ENCODE measurements at places on chromosomes 2 and 18.

DNA sequence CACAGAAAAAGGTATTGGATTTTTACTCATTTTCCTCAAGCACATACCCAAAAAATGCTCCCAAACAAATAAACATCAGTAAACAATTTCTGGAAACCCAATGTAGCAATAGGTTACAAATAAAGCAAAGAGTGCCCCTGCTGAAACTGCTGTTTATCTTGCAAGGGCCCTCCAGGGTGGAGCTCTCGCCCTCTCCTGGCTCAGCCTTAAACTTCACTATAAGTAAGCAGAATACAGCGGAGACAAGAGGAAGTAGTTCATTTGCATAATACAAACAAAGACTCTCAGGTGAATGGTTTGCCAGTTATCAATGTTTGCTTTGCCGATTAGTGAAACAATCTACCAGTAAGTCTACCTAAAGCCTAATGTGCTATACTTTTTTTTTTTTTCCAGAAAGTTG lies 437.6 kb downstream of the DLGAP1 start:
- no peak for DNase-seq

- DNase-seq, result peak; percentile 86
These were observed 826.5 kb upstream of the PIK3C3 start for GRCh38 chr18:41128545-41128944.

DNA sequence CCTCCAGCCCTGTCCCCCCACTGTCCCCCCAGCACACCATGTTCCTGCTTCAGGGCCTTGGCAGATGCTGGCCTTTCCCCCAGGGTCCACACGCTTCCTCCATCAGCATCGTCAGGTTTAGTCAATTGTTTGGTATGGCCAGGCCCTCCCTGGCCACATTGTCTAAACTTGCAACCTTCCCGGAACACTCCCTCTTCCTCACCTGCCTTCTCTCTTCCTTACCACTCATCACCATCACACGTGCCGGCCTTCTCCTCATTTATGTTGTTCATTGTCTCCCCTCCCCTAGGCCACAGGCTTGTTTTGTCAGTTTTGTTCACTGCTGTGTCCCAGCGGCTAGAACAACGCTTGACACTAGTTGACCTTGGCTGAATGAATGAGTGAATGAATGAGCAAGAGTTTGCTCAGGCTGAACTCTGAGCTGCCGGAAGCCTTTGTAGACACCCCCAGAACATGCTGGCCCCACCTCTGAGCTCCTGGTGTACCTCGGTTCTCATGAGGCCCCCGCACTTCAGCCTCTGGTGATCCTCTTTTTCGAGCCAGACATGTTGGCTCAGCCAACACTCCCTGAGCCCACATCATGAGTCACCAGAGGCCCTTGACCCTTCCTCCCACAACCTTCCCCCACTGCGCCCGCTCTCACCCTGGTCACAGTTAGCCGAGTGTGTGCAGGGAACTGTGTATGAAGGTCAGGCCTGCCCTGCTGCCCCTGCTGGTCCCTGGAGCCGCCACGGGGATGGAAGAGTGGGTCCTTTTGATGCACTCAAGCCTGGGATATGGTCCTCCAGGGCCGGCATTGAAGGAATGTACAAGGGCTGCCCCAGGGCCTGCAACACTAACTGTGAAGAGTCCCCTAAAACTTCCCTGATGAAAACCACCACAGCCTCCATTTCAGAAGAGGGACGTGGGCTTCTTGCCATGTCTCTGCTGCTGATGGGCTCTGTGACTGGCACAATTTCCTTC lies 57.5 kb downstream of the HS1BP3 start:
- DNase-seq, result peak; percentile 96

- DNase-seq, result no peak
These were observed 1.2 kb downstream of the PAX3 start for GRCh38 chr2:222297600-222297935.

GRCh38 chr2:101608408-101609310 lies 88.8 kb upstream of the MAP4K4 start:
- peak; percentile 21 for DNase-seq

DNA sequence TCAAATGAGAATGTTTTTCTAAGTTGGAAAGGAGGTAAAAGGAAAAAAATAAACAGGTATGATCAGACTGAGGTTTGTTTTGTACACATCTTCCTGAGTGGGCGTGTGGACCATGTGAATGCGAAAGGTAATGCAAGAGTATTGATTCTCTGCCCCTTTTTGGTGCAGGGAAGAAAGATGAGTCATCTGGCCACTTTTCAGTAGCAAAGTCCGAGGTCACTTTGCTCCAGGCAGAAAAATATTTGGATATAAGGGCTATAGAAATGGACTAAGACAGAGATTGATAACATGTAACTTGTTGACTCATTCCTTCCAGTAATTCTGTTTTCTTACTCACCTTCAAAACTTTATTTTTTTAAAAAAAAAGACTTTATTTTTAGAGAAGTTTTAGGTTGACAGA lies 130.5 kb downstream of the DSEL start:
- DNase-seq, result peak; percentile 29

GRCh38 chr2:112803691-112804521 lies 19.6 kb upstream of the IL1A start:
- peak; percentile 94 for DNase-seq

DNA sequence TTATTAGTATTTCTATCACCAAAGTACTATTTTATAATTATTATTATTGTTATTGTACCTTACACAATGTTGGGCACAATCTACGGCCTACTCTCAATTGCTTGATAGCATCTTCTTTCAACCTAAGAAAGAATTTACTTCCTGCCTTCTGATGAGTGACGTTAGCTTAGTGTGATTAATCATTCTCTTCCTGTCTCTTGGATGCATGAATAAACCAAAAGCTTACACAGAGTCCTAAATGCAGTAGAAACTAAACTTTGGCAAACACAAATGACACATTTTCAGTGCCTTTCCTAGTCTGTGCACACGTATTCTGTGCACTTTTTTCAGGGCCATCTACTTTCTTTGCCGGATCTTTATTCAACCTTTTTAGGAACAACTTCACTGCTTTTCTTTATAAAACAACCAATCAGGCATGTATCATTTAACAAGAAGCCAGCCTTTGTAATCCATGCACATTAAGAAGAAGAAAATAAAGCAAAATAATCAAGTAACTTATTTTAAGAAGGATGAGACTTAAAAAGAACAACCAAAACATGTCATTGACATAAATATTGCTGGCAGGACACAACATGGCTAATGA lies 19.1 kb downstream of the TRAK2 start:
- peak; percentile 85 for DNase-seq

- no peak for DNase-seq
These were observed 785.5 kb upstream of the RAB6C start for GRCh38 chr2:129193961-129194360.

DNA sequence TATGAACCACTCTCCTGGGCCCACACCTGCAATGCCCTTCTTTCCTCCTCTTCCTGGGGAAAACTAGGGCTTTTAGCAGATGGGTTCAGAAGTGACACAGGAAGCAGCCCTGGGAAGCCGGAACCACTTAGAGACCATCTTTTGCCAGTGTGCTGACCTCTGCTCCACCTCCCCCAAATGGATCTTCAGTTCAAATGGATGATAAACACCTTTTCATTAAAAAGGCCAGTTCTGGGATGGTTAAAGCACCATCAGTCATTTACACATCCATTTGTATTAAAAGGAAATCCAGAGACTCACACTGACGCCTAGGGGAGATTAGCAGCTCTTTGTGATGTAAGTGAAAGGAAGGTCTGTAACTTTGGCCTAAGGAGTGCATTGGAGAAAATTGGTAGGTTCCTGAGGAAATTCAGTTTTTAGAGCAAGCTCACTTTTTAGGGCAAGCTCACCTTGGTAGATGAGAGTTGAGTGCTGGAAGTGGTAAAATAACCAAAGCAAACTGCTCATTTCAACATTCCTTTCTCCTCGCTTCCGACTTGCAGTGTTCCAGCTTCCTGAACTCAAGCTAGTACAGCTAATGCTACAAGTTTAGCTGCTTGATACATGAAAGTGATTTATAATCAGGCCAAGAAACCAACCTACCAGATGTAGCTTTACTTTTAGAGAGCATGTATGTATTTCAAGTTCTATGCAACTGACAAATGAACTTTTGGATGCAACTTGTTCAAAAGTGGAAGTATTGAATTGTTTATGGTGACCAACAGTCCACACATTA lies 47.7 kb downstream of the ACTR2 start:
- no peak for DNase-seq

GRCh38 chr18:32072321-32072720 lies 19.4 kb upstream of the RNF138 start:
- DNase-seq, result no peak

DNA sequence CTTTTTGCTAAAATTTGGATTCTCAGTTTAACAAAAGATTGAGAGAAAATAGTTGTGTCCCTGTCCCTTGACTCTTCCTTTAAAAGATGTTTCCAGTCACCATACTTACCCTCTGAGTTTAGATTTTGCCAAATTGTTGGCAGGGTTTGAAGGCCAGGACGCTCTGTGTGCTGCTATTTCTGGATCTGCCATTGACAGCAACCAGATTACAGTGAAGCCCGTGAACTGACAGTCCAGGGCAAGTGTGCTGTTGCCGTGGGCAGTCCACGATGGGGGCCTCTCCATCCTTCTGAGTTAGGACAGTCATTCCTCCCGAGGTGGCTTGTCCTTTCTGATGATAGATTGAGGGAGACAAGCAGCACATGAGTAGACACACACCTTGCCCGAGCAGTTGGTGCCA lies 89.9 kb downstream of the PTPRM start:
- DNase-seq, result no peak

- DNase-seq, result peak; percentile 54
These were observed 17.2 kb downstream of the MYO1B start for GRCh38 chr2:191262436-191262835.

- no peak for DNase-seq
These were observed 17.1 kb downstream of the TMEM185B start for GRCh38 chr2:120206022-120206581.

GRCh38 chr18:3458378-3458777 lies 8.4 kb downstream of the TGIF1 start:
- peak; percentile 42 for DNase-seq

- peak; percentile 36 for DNase-seq
These were observed 71.6 kb downstream of the NDUFA10 start for GRCh38 chr2:239953418-239954061.

DNA sequence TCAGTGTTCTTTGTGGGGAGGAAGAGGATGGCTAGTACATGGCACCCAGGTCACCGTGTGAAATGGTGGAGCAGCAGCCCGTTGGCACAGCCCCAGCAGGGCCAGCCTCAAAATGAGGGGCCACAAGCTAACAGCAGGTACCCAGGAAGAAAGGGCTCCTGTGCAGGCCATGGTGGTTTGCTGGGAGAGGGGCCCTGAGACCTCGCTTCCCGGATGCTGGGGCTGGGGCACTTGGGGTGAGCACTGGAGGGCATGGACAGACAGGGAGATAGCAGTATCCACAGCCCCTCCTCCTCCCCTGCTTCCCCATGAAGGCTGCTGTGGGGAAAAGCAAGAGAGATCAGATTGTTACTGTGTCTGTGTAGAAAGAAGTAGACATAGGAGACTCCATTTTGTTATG lies 16.2 kb upstream of the TEX44 start:
- no peak for DNase-seq

GRCh38 chr2:109339519-109339966 lies 210.5 kb downstream of the SH3RF3 start:
- peak; percentile 79 for DNase-seq

- peak; percentile 49 for DNase-seq
These were observed 143.4 kb downstream of the NDUFA10 start for GRCh38 chr2:239881561-239882320.

- DNase-seq, result peak; percentile 44
These were observed 60.0 kb downstream of the IL1R2 start for GRCh38 chr2:102051692-102052277.

DNA sequence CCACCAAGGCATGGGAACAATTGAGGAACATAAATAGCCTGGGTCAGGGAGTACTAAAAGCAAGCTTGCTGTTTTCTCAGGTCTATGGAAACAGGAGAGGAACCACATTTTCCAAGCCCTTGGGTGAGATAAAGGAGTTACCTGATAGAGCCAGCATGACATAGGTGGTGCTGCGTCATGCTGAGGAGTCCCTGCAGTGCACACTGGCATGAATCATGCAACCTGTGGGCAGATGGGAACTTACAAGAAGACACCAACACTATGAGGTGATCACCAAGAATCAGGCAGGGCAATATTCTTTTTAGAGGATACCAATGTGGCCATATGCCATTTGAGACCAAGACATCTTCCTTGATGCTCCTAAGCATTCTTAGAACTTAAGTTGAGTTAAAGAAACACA lies 531.8 kb downstream of the ZEB2 start:
- no peak for DNase-seq

- no peak for DNase-seq
These were observed 20.2 kb downstream of the TNP1 start for GRCh38 chr2:216839688-216840087.

DNA sequence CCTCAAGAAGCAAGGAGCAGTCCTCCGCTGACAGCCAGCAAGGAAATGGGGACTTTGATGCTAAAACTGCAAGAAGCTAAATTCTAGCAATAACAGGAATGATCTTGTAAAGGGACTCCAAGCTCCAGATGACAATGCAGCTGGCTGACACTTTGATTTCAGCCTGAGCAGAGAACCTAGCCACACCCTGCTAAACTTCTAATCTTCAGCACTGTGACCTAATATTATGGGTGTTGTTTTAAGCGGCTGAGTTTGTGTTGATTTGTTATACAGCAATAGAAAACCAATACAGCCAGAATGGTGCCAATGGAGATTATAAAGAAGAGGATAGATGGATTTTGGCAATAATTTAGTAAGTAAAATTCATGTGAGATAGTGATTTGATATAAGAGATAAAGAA lies 196.7 kb upstream of the SPHKAP start:
- DNase-seq, result no peak

- DNase-seq, result peak; percentile 61
These were observed 344.0 kb downstream of the ARHGAP15 start for GRCh38 chr2:143473216-143473615.

DNA sequence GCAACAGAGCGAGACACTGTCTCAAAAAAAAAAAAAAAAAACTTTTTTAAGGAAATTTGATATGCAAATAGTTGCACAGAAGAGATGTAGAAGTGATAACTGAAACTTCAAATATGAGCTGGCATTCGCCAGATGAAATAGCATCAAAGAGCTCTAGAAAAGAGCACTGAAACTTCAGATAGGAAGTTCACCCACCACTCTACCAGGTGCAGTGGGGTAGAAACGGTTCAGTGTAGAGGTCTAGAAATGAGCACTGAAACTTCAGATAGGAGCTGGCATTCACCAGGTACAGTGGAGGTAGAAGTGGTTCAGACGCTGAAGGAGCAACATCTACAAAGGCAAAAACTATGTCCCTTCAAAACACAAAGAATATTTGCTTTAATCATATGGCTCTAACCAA lies 9.0 kb upstream of the ONECUT2 start:
- DNase-seq, result no peak

DNA sequence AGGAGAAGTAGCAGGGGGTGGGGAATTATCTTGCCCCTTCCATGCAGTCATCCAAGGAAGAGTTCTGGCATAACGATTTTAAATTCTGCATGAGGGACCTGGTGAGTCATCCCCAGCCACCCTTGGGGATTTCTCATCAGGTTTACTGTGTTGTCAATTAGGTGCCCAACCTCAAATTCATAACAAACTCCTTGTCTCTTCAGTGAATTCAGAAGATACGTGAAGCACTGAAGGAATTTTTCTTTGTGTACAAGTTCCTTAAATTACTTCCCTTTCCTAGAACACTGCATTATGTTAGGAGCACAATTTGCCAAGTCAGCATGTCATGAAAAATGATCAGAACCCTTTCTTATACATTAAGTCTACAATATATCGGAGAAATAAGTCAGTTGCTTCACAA lies 70.8 kb upstream of the NOSTRIN start:
- DNase-seq, result no peak

- DNase-seq, result peak; percentile 67
These were observed 9.4 kb downstream of the KHK start for GRCh38 chr2:27095745-27096651.

- DNase-seq, result no peak
These were observed 481.7 kb upstream of the CRIM1 start for GRCh38 chr2:35873921-35874320.

- DNase-seq, result no peak
These were observed 106.7 kb downstream of the METTL8 start for GRCh38 chr2:171327043-171327496.
